ENCODE measurements at places on chromosomes 16 and 17.
A peak's percentile ranks its signal among the peaks of the same experiment; 100 is the strongest.

GRCh38 chr17:64326420-64327054 lies 63.5 kb upstream of the TEX2 start:
- DNase-seq = no peak

- no peak for DNase-seq
Measured at GRCh38 chr17:43631429-43631828, 30.3 kb downstream of the MEOX1 start.

GRCh38 chr16:66367968-66368891 lies 1.7 kb downstream of the CDH5 start:
- no peak for DNase-seq

DNA sequence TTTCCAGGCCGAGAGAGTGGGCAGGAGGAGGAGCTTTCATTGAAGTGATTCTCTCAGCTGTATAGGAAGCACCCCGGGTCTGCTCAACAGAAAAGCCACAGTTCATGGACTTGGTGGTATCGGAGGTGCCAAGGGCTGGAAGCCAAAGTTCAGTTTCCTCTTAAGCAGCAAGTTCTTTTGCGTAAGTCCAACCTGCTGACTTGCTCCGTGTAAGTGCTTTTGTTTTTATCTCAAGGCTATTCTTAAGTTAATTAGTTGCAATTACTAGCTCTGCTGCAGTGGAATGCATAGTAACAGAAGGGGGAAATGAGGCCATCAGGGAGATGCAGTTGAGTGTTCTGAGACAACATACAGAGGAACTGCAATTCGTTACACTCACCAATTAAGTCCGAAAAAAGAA lies 44.6 kb downstream of the SMIM36 start:
- no peak for DNase-seq

DNA sequence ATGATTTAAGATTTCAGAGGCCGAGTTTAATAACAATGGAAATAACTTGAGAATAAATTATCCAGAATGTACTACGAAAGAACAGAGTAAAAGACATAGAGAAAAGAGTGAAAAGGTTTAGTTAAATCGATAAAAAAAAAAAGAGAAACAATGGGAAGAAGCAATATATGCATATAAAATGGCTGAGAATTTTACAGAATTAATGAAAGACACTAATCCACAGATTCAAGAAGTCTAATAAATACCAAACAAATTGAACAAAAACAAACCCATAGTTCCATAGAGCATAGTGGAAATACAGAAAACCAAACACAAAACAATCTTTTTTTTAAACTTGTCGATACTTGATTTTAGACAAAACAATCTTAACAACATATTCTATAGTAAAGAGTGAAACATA lies 1.7 kb downstream of the PSME3IP1 start:
- DNase-seq = no peak

- DNase-seq = no peak
Measured at GRCh38 chr17:2937331-2938003, 125.9 kb downstream of the OR1D5 start.

DNA sequence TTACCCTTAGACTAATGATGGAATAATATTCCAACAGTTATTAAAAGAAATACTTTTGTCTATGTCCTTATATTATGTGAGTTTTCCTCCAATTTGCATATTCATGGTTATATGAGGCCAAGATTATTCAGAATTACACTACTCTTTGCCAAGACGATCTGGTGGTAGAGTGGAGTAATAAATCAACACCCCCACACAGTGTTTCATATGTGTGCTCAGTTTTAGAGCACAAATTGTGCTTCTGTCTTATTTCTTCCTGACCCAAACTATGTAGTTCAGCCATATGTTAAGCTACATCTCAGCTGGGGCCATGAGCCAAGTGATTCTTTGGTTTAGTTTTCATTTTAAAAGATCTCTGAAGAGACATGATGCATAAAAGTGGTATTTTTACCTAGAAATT lies 26.9 kb upstream of the PPM1E start:
- no peak for DNase-seq

DNA sequence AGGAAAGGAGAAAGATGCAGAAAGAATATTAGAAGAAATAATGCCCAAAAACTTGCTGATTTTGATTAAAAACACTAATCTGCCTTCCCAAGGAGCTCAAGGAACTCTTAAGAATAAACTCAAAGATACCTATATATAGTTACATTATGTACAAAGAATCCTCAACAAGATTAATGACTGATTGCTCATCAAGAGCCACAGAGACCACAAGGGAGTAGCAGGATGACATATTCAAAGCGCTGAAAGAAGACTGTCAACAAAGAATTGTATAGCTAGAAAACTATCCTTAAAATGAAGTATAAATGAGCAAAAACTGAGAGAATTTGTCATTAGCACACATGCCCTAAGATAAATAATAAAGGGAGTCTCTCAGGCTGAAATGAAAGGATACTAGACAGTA lies 6.2 kb downstream of the LPCAT2 start:
- no peak for DNase-seq

DNA sequence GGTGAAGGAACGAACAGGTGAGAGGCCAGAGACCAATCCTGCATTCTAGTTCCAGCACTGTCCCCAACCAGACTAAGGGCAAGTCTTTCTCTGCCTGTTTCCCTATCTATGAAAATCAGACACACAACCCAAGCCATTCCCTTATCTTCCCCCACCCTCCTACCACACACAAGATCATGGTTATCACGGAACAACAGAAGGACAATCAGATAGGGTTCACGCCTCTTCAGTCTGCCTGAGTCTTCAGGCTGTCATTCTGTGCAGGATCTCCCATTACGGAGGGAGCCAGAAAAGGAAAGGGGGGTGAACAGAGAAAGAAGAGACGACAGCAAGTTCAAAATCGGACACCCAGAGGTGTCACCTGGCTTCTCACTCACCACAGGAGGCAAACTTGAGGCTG lies 11.1 kb downstream of the TLE7 start:
- DNase-seq = no peak

GRCh38 chr17:57114085-57114673 lies 29.1 kb downstream of the AKAP1 start:
- peak; percentile 88 for DNase-seq

- DNase-seq = no peak
Measured at GRCh38 chr17:39951924-39952679, 10.7 kb upstream of the GSDMA start.

DNA sequence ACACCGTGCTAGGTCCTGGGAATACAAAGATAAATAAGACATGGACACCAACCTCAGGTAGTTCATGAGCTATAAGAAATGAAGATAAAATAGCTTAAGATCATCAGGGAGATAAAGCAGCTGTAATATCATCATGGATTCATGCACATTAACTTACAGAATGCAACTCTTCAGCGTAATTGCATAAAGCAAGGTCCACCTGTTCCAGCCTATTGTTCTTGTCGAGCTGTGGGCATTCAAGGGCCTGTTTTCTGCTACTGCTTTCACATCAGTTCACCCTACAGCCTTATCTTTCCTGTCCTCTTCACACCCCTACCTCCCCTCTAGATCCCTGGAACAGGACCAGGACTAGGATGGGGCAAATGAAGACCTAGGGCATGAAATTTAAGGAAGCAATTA lies 133.9 kb downstream of the SPACA3 start:
- DNase-seq = no peak

GRCh38 chr16:10590342-10590741 lies 9.9 kb upstream of the EMP2 start:
- no peak for DNase-seq

- no peak for DNase-seq
Measured at GRCh38 chr17:27489045-27489715, 32.9 kb downstream of the KSR1 start.

- DNase-seq = no peak
Measured at GRCh38 chr16:349211-349610, 3.3 kb downstream of the AXIN1 start.

- DNase-seq = peak; percentile 57
Measured at GRCh38 chr17:7932949-7933348, 943 bp downstream of the CNTROB start.

DNA sequence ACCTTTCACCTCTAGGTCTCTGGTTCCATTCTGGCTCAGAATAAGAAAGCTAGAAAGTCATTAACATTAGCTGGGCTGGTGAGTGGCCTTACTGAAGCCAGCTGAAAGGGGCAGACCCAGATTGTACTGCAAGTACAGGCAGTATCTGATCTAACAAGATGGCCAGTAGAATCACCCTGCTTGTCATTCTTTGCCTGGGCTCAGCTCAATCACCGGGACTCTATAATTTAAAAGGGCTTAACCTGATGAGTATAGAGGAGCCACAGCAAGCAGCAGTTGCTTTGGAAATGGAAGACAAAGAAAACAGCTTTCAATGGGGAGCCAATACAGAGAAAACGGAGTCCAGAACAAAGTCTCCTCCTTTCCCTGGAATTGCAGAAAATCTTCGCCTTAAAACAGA lies 13.6 kb downstream of the CDH8 start:
- DNase-seq = no peak

GRCh38 chr16:66560107-66560506 lies 6.1 kb upstream of the CMTM1 start:
- DNase-seq = no peak

- DNase-seq = peak; percentile 72
Measured at GRCh38 chr17:46044286-46044928, 45.4 kb downstream of the STH start.

DNA sequence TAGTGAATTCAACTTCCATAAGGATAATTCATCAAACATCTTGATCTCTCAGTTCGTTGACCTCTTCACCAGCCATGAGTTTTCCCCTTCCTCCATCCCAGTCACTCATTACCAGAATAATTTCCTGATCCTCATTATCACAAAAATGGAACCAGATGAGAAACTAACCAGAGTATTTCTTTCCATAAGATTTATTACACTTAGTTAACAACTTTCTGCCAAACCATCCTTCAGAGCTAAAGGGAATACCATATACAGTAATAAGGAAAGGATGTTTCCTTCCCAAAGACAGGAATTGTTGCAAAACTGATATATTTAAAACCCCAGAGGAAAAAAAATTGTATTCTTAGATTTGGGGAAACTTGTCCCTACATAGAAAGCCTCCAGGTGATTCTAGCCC lies 8.6 kb downstream of the KRTAP29-1 start:
- no peak for DNase-seq

GRCh38 chr17:60301649-60302048 lies 90.3 kb downstream of the USP32 start:
- DNase-seq = no peak

GRCh38 chr17:4420692-4421131 lies 13.0 kb upstream of the SPNS3 start:
- peak; percentile 84 for DNase-seq
